ENCODE measurements at places on chromosomes 7 and 10.
A peak's percentile ranks its signal among the peaks of the same experiment; 100 is the strongest.

GRCh38 chr10:106900016-106900652, 264.4 kb downstream of the SORCS1 start:
- no peak for DNase-seq

- DNase-seq, result no peak
Measured at GRCh38 chr10:42482411-42482810, 156.0 kb downstream of the ZNF33B start.

- no peak for DNase-seq
Measured at GRCh38 chr10:35564341-35564968, 40.7 kb upstream of the GJD4 start.

- DNase-seq, result no peak
Measured at GRCh38 chr10:3813267-3813666, 28.3 kb upstream of the KLF6 start.

DNA sequence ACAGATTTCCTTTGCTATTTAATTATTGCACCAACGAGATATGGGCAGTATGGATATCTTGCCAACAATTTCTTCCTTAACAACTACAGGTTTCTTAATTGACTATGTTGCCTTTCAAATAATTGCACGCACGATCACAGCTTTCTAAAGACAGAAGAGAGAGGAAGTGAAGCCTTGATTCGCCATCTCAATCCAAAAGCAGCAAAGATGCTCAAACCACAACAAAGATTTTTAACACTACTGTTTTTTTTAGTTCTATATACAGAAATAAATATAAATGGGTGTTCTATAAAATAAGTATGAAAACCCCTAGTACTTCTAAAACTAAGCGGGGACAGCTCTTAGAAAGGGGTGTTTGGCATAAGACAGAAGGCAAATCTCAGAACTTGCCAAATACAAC, 251.3 kb downstream of the SFMBT2 start:
- no peak for DNase-seq

GRCh38 chr7:151131592-151132293, 35.8 kb downstream of the GBX1 start:
- DNase-seq, result no peak

DNA sequence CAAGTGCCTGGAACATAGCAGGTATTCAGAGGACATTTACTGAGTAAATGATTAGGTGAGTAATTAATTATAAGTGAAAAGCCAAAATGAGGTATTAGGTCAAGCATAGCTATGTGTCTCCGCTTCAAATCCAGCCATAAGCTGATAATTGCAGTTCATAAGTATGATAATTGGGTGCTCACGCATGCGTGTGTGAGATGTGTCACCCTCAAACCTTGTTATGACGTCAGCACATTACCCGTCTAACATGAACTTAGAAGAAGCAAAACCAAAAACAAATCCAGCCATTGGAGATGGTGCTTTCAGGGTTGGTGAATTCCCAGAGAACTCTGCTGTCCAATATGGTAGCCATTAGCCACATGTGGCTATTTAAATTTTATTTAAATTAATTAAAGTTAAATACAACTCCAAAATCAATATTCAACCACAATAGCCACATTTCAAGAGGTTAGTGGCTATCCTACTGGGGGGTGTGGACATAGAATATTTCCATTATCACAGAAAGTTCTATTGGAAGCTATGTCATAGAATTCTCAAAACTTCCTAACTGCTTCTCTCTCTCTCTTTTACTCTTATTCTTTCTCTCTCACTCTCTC, at the start of gene CPA5:
TSS of gene CPA5 (plus strand) at position 546 of the 596 bp plus-strand sequence. CDS start 1,670 bp downstream, outside the sequence.
- DNase-seq, result no peak

- DNase-seq, result no peak
Measured at GRCh38 chr7:11193131-11193867, 219.6 kb downstream of the PHF14 start.

GRCh38 chr10:13440185-13441061, 88.4 kb downstream of the BEND7 start:
- peak; percentile 49 for DNase-seq

GRCh38 chr10:60042914-60043313, 136.6 kb upstream of the CCDC6 start:
- DNase-seq, result no peak

- no peak for DNase-seq
Measured at GRCh38 chr10:12214763-12215218, 18.8 kb downstream of the CDC123 start.

- no peak for DNase-seq
Measured at GRCh38 chr10:111579473-111579872, 502.6 kb downstream of the ADRA2A start.

DNA sequence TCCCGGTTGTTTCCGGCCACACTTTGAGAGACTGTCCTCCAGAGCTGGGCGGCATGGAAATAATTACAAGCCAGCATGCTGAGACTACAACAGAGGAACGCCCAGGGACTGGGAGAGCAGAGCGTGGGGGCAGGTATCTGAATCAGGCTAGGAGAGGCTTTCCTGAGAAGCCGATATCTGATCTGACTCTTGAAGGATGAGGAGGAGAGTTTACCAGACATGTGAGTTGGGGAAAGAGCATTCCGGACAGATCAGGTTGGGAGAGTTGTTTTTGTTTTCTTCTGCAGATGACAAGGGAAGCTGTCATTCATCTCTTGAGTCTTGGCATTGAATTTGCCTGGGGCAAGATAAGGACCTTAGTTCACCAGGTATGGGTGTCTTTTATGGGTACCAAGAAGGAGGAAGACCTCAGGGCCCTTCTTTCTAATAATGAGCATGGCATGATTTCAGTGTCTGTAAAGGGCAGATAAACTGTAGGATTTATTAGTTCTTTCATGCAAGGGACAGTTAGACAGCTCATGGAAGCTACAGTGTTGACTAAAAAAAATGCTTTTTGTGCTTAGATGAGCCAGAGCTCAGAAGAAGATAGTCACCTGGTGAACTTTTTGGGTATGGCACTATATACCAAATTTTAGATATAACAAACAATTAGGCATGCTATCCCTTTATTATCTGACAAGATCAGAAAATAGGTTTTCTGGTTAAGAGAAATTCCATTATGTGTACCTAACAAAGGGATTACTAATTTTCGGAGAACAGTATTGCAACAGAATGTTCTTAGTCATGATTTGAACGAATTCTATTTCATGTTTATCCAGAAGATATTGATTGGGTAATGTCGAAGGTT, 36.2 kb downstream of the WBP1L start:
- no peak for DNase-seq

GRCh38 chr10:32210306-32211045, 136.5 kb downstream of the EPC1 start:
- no peak for DNase-seq

- no peak for DNase-seq
Measured at GRCh38 chr7:3466261-3466660, 165.2 kb downstream of the SDK1 start.

- no peak for DNase-seq
Measured at GRCh38 chr7:100640517-100641440, 573 bp downstream of the TFR2 start.

- DNase-seq, result no peak
Measured at GRCh38 chr7:81845744-81846241, 75.9 kb upstream of the HGF start.

GRCh38 chr7:19295376-19295775, 150.2 kb upstream of the FERD3L start:
- DNase-seq, result no peak

GRCh38 chr10:132397671-132398565, 918 bp downstream of the PWWP2B start:
- DNase-seq, result no peak

DNA sequence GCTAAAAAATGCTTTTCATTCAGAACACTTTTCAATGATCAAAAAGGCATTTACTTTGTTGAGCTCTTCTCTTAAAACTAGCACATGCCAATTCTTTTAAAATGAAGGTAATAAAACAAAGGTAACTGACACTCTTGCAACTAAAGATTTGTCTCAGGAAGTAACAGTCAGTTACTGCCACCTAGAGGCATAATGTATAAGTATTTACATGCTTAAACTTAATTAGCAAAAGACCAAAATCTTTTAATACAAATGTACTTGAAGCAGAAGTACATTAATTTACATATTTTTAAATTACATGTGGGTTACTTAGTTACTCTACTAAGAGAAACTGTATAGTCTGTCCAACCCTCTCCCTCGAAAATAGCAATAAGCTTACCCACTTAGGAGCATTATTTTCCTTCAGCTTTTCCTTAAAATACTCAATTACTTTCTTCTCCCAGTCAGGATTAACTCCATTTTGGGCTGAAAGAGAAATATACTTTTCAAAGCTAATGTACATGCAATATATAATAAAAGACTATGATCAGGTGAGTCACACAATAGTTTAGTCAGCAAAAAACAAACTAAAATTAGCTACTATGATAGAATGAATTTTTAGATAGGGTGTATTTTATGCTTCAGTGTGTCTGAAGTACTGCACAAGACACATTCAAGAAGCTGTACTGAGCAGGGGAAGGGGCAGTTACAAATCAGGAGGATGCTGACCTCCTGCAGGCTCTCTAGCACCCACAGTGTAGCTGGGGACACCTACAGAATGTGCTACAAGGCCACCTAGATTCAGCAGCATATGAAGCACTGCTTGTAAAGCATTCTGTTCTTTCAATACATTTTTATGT, 13.0 kb downstream of the MCMBP start:
- no peak for DNase-seq

- DNase-seq, result no peak
Measured at GRCh38 chr7:123917878-123918277, 7.2 kb upstream of the SPAM1 start.

DNA sequence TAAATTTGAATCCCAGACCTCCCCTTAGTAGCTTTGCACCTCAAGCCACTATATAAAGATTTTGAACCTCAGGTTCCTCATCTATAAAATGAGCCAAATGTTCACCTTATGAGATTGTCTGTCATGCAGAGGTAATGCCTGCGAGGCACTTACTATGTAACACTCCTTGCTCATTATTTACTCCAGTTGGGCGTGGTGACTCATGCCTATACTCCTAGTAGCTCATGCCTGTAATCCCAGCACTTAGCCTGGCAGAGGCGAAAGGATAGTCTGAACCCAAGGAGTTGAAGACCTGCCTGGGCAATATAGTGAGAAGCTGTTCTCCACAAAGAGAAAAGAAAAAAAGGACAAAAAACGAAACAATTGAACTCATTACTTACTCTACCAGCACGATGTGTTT, 82.2 kb downstream of the MDFIC start:
- no peak for DNase-seq

Data from activated T-helper 2 cell treated with anti-CD3 and anti-CD28 coated beads, Interferon-gamma antibody, Interleukin-2, Interleukin-4, amounts not matched to agents 10 μg/mL and 5 μg/mL and 100 μg/mL, durations not matched to agents 14 hours and 24 hours and 36 hours (primary cell).